ENCODE measurements at places on chromosomes 2 and 18.

- DNase-seq = peak; percentile 88
Measured at GRCh38 chr2:217510771-217511291, 492.0 kb downstream of the TNS1 start.

DNA sequence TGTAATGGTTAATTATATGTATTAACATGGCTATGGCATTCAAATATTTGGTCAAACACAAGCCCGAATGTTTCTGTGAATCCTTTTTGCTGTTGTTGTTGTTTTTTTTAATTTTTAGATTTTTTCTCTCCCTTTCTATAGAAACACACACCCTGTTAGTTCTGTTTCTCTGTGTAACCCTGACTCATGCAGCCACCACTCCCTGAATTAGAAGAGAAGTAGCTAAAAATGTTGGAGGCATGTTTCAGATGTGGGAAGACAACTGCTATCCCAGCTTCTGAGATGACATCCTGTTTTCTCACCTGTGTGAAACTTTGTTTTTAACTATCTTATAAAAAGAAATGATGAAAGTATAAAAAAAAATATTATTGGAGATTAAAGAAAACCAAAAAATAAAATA lies 219.6 kb upstream of the RGPD4 start:
- no peak for DNase-seq

DNA sequence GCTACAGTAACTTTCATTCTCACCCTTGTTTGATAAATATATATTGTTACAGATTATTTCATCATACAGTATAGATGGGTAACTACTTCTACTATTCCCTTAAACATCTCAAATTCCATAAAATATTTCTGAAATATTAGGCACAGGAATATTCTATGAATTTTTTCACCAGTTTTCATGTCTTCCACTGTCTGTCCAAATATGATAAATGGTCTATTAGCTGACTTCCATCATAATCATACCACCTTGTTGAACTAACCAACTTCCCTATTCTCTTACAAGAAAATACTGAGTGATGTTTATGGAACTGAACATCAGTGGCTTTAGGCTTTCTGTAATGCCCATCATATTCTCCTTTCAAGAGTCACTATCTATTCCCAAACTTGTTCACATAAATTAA lies 82.4 kb downstream of the TRAPPC8 start:
- DNase-seq = no peak

GRCh38 chr2:216242365-216242764 lies 129.9 kb downstream of the MARCHF4 start:
- DNase-seq = no peak

GRCh38 chr2:233081232-233081730 lies 21.1 kb downstream of the INPP5D start:
- DNase-seq = no peak

- DNase-seq = no peak
Measured at GRCh38 chr18:67794521-67794920, 278.0 kb upstream of the DSEL start.

GRCh38 chr2:174026122-174026845 lies 61.1 kb upstream of the SP3 start:
- DNase-seq = no peak

DNA sequence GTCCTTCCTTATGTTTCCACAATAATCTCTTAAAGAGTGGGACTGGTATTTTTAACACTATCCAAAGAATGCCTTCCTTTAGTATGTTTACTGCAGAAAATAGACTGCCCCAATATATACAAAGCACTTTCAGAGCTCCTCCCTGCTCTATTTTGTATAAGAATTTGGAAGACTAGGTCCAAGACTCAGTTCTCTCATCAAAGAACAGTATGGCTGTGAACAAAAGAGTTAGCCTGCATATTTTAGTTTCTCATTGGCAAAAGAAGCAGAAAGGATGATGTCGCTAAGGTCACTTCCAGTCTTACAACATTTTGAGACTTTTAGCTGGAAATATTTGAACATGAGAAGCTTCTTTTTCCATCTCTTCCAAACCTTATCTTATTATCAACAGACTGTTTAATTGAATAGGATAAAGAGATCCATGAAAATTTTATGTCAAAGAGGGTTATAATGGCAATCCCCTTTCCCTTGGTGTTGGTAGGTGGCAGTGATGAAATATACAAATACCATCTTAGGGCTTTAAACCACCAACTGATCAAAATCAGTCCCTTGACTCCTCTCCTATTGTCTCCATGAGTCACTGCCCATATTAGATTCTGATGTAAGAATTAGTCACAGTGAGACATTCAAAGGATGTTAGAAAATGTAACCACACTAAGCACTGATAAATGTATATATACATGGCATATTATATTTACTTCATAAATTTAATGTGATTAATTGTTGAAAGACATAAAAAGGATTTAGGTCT lies 266.9 kb upstream of the DSEL start:
- no peak for DNase-seq

- DNase-seq = no peak
Measured at GRCh38 chr2:196406-196805, 67.4 kb downstream of the SH3YL1 start.

- DNase-seq = no peak
Measured at GRCh38 chr18:10499230-10499629, 26.6 kb upstream of the NAPG start.

GRCh38 chr2:1618974-1619373 lies 125.3 kb downstream of the PXDN start:
- no peak for DNase-seq

DNA sequence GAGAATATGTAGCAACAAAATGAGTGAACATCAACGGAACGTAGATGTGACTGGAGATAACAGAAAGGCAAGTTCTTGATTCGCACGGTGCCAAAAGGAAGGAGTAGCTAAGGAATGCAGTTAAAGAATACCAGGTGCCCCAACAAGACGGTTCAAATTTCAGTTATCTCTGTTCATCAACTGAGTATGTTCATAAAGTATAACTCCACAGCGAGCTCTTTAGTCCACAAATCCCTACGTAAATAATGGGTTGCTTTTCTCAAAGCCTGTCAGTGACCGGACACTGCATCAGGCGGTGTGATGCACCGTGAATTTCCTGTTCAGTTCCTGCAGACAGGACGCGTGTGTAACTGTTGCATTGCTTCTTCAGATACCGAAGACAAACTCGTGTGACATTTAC lies 91.8 kb downstream of the NOL10 start:
- no peak for DNase-seq

DNA sequence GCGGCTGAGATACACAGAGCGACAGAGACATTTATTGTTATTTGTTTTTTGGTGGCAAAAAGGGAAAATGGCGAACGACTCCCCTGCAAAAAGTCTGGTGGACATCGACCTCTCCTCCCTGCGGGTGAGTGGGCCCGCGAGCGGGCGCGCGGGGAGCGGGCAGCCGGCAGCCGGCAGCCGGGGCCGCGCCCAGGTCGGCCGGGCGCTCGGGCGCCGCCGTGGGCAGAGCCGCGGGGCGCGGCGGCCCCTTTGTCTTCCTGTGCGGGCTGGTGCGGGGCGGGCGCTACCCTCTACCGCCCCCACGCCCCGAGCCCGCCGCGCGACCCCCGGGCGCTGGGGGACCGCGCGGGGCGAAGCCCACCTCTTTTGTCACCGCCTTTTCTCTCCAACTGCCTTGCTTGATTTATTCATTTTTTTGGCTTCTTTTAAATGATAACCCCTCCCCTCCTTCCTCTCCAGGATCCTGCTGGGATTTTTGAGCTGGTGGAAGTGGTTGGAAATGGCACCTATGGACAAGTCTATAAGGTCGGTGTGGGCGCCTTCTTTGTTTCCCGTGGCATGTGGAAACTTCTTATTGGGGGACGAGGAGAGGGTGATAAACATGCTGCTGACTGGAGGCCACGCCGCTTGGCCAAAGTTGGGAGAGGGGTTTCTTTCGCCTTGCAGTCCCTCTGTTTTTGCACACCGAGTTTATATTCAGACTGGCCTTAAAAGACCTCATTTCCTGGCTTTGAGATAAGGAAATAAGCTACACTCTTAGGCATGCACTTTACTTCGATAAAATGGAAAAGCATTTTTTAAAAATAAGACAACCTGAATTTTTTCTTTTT lies 722 bp downstream of the MAP4K4 start:
- peak; percentile 33 for DNase-seq

GRCh38 chr2:231334179-231334930 lies 61.2 kb upstream of the B3GNT7 start:
- DNase-seq = peak; percentile 88

- no peak for DNase-seq
Measured at GRCh38 chr2:111118481-111118980, 2.2 kb upstream of the BCL2L11 start.

GRCh38 chr2:199883474-199884212 lies 27.4 kb upstream of the C2orf69 start:
- no peak for DNase-seq

GRCh38 chr2:21814588-21815149 lies 690.9 kb downstream of the TDRD15 start:
- DNase-seq = no peak

GRCh38 chr2:207072571-207072970 lies 93.2 kb downstream of the KLF7 start:
- DNase-seq = no peak

DNA sequence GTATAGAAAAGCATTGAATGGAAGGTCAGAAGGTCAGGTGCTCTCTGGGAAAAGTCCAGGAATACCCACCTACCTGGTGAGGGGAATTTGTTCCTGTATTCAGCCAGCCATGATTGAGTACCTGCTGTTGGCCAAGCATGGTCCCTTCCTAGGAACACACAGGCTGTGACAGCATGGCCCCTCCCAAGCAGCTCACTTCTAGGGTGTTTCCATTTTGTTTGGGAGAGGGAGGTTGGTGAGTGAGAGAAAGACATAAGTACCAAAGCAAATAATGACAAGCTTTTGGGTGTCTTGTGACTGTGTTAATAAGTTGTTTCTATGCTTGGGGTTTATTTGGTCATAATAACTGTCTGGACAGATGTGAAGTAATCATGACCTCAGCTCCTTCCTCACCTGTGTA lies 46.3 kb downstream of the CABLES1 start:
- DNase-seq = no peak

DNA sequence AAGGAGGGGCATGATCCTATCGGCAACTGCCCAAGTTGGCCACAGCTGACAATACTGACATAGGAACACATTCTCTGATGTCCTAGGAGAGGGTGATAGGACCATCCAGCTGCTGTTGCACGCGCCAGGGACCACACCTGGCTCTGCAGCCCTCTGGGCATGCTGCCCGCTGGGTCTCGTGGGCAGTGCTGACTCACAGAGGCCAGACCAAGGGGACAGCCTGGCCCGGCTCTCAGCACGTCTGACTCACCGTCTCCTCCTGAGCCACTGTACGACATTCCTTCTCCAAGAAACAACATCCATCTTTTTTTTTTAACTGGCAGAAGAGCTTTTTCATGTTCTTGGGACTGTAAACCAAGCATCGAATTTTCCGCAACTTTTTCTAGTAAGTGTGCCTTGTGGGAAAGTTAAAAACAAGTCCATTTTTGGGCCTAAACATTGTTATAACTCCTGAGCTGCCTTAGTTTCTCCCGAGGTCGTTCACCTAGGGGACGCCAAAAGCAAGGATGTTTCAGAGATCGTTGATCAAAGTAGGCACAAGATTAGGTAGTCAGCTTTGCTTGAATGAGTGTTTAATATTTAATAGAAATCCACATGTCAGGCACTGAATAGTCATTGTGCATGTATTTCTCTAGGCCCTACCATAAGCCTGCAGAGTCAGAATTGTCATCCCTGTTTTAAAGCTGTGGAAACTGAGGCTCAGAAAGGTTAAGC lies 100.3 kb downstream of the TTC32 start:
- peak; percentile 70 for DNase-seq

- DNase-seq = no peak
Measured at GRCh38 chr2:37706334-37707183, 35.1 kb upstream of the CDC42EP3 start.

DNA sequence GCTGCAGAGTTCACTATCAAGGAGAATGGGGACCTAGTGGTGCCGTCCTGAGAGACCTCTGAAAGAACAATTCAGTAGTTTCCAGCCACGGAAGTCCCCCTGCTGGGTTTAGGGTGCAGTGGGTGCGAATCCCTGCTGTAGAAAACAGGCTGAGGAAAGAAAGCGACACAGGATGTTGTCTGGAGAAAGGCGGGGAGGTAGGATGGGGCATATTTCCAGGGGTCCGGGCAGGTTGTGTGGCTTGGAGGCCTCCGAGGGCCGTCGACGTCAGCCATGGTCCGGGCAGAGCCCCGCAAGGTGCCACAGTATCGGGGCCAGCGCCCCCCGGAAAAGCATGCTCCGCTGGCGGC lies 807 bp upstream of the CREB1 start:
- DNase-seq = no peak

- no peak for DNase-seq
Measured at GRCh38 chr2:96436416-96436815, 68.7 kb downstream of the NEURL3 start.

DNA sequence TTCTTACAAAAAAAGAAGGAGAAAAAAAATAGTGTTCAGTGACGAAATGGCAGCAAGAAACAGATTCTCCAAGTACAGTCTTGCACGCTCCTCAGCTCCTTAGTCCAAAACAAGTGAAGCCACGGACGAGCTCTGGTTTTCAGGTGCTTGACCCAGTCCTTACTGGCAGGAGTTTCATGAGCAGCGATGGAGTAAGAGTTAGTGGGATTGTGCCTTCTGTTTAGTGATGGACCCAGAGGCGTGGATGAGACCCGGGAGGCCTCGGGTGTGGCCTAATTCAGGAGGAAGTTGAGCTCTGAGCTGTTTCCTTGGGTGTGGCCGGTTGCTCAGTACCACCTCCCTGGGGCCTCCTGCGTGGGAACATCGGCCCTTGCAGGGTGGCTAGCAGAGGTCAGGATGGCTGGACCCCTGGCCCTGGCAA lies 52.0 kb downstream of the KIF5C start:
- DNase-seq = no peak

DNA sequence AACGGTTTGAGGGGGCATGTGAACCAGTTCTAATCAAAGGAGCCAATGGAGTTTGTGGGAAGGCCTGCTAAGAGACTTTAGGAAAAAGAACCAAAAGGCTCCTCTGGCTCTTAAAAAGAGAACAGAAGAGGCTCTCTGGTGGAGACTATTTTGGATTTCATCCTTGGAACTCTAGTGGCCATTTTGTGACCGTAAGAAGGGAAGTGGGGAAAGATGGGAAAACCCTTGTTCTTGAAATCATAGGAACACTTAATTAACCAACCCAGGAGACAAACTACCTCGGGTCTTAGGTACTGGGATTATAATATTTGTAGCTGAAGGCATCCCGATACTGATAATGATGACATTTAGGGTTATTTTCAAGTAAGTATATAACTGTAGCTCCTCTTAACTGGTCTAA lies 125.3 kb upstream of the SP3 start:
- no peak for DNase-seq

DNA sequence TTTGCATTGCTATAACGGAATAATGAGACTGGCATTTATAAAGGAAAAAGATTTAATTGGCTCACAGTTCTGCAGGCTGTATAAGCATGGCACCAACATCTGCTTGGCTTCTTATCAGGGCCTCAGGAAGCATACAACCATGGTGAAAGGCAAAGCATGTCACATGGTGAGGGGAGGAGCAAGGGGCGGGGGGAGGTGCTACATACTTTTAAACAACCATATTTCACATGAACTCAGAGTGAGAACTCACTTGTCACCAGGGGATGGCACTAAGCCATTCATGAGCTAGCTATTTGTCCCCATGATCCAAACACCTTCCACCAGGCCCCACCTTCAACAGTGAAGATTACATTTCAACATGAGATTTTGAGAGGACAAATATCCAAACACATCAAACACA lies 188.7 kb downstream of the MBD5 start:
- no peak for DNase-seq

Data from COLO829 (cell line).